ENCODE measurements at places on chromosomes 3 and 15.

- DNase-seq, result no peak
Observed at GRCh38 chr3:72810063-72810462, 38.2 kb downstream of the SHQ1 start.

DNA sequence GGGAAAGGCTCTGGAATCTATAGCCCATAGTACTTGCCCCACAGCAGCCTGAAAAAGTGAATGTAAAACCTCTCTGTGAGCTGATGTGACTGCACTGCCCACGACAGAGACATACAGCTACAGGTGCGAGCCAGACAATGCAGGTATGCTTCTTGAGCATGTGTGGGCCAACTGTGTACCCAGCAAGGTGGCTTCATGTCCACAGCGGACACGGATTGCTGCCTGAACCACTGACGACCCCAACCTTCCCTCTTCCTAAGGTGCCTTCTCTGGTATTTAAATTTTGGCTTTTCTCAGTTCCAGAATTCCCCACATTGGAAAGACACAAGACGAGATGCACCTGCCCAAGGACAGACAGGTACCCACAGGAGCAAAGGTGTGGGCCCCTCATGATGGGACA lies 65.8 kb downstream of the SCN5A start:
- DNase-seq, result no peak

DNA sequence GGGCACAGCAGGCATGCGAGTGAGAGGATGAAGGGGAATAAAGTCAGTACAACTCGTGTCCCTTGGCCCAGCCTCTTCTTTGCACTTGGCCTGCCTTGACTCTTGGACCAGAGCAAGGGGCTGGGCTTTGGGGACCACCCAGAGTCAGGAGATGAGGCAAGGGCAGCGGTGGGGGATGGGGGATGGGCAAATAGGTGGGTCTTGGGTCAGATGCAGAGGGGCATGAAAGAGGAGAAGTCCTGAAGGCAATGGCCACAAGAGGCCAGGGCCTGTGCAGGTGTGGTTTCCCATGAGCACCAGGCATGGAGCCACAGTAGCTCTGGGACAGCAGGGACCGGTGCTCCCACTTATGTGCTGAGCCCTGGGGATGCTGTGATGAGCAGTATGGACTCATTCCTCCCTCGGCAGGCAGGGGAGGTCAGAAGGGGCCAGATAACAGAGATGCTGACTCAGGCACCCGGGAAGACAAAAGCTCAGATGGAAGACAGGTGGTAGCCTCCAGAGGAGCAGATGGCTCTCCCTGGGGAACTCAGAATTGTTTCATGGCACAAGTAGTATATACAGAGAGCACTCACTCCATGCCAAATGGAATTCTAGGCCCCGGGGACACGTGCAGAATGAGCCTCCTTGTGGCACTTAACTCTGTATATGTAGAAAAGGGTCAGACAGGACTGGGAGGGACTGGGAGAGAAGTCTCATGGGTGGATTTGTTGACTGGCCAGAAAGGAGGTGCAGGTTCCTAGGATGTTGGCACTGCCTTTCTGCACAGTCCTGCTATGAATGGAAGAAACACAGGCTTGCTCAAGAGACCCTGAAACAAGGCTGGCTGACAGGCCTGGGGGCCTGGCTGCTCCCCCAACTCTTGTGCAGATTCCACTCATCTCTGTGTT lies 14.3 kb downstream of the ZBTB47 start:
- DNase-seq, result no peak

GRCh38 chr15:98196371-98196770 lies 235.9 kb downstream of the ARRDC4 start:
- DNase-seq, result no peak

DNA sequence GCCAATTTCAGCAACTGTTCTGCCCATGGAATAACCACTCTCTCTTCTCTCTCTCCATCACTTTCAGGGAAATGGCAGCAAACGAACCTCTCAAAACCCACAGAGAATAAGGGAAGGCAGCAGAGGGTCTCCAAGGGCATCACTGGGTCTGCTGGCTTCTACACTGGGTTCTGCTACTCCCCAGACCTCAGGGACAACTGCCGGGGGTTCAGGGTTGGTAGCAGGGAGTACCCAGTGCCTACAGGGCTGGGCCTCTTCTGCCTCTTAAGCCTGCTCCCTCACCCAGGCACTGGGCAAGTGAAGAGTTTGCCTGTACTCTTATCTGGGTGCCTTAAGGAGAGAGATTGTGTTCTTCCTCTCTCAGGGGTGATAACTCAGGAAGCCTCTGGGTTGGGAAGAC lies 2.5 kb downstream of the TCTA start:
- DNase-seq, result no peak

DNA sequence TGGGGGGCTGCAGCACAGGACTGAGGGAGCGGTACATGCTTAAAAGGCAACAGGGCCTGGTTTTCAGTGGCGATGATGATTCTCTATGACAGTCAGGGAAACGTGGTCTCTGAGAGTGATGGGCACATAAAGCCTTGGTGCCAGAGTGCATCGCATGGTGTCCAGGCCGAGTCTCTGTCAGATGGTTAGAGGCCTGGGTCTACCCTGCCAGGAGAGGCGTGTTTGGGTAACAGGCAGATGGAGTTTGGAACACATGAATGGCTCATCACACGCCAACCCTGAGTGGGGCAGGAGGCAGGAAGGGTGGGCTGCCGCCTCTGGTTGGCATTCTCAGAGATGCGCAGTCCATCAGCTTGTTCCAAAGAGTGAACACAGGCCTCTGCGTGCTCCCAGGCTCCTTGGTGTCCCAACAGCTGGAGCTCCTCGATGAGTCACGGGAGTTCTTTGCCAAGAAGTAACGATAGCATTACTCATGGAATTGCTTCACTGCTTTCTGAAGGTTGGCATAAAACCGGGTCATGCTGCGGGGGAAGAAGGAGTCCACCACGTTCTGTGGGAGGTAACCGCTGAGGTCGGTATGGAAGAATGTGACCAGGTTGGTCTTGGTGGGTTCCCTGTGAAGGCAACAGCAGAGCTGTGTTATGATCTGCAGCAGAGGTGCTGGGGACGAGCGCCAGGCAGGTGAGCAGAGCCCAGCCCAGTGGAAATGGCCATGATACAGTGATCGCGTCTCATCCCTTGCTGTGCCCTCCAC lies 11.0 kb downstream of the STARD5 start:
- no peak for DNase-seq

GRCh38 chr3:50418850-50419249 lies 59.5 kb upstream of the TMEM115 start:
- no peak for DNase-seq

- DNase-seq, result no peak
Observed at GRCh38 chr15:46856839-46857502, 860.3 kb upstream of the SEMA6D start.

GRCh38 chr3:13123013-13123654 lies 49.9 kb upstream of the IQSEC1 start:
- no peak for DNase-seq

DNA sequence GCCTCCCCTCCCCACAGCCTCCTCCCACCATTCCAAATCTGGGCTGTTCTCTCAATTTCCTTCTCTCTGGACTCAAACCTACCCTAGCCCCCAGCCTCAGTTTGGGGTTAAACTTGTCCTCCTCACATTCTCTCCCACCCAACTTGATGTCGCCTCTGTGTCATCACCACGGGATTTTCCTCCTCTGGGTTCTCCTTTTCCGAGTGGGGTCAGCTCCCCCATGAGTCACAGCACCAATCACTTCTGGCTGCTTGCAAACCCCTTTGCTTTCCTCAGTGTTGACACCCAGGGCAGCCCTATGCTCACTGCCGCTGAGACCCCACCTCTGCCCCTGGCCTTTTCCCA lies 451 bp downstream of the CCR5AS start:
- DNase-seq, result no peak

- DNase-seq, result no peak
Observed at GRCh38 chr3:155730843-155731242, 14.0 kb downstream of the PLCH1 start.

GRCh38 chr3:32147509-32147908 lies 41.1 kb downstream of the GPD1L start:
- no peak for DNase-seq

DNA sequence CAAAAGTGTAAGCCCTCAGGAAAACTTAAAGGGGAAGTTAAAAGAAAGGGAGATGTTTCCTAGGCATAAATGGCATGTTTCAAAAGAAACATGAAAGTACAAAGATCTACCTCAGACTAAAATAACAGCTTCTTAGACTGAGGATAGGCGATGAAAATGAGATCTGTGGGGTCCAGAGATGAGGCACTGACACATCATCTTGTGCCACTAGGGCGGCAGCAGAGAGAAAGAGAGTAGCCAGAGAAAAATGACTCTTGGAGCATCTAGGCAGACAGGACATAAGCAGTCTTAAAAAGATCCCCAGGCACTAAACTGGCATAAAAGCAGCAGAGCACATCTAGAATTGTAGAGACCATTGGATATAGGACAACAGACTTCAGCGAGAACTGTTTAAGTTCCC lies 42.5 kb upstream of the RFX7 start:
- DNase-seq, result no peak

DNA sequence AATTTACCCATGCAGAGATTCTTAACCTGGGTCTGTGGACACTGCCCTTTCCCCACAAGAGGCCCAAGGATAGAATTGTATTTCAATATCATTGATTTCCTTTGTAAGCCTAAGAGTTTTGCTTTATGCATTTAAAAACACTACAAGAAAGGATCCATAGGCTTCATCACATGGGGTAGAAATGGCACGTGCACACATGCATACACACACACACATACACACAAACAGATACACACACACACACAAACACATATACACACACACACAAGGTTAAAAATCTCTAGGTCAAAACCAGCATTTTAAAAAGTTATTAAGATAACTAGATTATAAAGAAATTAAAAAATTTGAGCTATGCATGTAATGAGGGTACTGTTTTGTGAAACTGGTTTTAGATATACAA lies 35.5 kb upstream of the CD47 start:
- DNase-seq, result no peak

DNA sequence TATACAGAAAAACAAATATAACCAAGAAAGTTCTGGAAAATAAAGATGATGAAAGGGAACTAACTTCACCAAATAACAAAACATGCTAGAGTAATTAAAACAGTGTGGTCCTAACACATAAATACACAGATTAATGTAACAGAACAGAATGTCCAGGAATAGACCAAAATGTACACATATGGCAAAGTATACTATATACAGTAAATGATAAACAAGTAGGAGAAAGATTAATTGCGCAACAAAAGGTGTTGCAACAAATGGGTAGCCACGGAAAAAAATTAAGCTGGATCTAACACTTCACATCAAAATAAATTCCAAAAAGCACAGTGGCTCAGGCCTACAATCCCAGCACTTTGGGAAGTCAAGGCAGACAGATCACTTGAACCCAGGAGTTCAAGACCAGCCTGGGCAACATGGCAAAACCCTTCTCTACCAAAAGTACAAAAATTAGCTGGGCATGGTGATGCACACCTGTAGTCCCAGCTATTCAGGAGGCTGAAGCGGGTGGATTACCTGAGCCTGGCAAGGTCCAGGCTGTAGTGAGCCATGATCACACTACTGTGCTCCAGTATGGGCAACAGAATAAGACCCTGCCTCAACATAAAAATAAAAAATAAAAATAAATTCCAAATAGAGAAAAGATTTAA lies 19.8 kb downstream of the SCAP start:
- no peak for DNase-seq

DNA sequence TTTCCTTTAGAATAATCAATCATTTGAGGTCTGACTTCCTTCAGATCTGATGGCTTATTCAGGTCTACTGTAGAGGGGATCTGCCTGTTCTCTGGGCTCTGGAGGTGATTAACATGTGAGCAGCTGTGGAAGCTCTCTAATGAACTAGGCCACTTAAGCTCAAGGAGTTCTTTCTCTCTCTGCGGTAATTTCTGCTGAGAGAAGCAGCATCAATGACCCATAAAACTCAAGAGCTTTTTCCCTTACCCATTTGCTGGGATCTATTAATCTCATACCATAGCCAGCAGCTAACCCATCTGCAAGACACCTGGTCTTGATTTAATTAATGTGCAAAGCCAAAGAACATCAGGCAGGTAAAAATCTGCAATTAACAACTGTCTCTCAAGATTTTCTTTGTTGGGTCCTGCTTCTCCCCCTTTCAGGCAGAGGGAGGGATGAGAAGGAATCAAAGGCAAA lies 73.2 kb upstream of the DLG1 start:
- DNase-seq, result no peak

GRCh38 chr15:96037584-96037983 lies 292.9 kb upstream of the NR2F2 start:
- no peak for DNase-seq

DNA sequence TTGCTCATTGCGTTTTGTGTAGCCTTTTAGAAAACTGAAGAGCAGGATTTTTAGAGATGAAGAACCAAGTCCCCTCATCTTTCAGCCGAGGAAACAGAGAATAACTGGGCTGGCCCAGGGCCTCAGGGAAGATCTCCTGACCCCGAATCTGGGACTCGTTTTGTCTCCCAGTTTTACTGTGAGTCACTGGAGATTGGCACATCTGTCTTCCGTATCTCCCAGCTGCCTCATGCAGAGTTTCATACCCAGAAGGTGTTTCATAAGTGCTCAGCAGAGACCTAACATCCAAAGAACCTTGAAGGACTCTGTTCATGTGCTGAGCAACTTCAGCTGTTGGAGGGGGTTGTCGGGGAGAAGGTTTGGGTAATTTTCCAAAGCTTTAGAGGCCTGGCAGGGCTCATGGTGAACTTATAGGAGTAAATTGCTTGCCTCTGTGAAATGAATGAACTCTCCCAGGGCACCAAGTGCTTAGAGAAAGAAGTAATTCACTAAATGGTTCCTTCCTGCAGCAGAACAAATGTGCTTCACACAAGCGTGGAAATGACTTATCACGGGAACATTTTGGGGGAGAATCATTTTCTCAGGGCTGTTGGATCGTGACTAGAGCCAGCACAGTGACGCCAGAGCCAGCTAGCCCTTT lies 121.4 kb downstream of the FAM43A start:
- no peak for DNase-seq

GRCh38 chr3:22861426-22861825 lies 341.7 kb upstream of the UBE2E2 start:
- no peak for DNase-seq

- no peak for DNase-seq
Observed at GRCh38 chr15:73941449-73941848, 15.2 kb downstream of the LOXL1 start.
